ENCODE measurements at places on chromosomes 6 and 20.
A peak's percentile ranks its signal among the peaks of the same experiment; 100 is the strongest.

GRCh38 chr6:20068421-20068988 lies 143.8 kb downstream of the MBOAT1 start:
- DNase-seq: no peak

- DNase-seq: peak; percentile 32
These were observed 58.9 kb downstream of the GMDS start for GRCh38 chr6:2186516-2186915.

GRCh38 chr6:26065952-26066380 lies 21.3 kb upstream of the HFE start:
- DNase-seq: peak; percentile 49

DNA sequence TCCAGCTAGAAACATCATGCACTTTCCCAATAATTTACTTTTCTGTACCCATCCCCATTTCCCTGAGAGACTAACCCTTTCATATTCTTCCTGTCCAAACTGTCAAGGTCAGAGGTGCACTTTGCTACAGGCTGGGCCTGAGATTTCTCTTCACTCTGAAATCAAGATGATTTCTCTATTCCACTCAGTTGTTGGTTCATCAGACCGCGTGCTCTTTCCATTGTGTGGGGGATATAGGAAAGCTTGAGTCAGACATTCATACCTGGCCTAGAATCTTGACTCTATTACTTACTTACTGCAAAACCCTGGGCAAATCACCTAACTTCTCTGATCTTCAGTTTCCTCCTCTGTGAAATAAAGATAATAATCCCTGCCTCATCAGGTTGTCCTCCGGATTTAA lies 4.7 kb upstream of the ZDHHC14 start:
- no peak for DNase-seq

DNA sequence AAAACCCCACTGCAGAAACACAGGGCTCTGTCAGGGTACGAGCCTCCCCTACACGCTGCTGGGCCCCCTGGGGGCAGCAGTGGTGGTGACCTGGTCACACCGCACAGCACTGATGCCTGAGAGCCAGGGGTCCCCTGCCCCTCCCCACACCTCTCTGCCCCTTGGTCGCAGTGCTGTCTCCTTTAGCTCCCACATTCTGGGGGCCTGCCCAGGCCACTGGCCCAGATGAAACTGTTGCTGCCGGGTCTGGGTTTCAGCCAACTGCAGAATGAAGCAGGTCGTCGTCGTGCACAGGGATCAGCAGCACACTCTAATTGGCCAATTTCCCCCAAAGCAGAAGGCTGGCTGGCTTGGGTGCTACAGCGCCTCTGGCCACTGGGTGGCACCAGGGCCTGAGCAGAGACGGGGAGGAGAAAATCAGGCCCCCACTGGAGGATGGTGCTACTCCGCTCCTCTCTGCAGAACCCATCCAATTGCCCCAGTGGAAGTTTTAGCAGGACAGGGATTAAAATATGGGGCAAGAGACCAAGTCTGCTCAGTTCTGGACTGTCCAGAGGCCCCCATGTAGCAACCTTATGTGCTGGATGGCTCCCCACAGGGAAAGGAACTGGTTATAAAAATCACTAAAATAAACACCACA lies 26.1 kb downstream of the DIDO1 start:
- DNase-seq: peak; percentile 53

GRCh38 chr6:39829331-39829730 lies 37.2 kb downstream of the DAAM2 start:
- no peak for DNase-seq

DNA sequence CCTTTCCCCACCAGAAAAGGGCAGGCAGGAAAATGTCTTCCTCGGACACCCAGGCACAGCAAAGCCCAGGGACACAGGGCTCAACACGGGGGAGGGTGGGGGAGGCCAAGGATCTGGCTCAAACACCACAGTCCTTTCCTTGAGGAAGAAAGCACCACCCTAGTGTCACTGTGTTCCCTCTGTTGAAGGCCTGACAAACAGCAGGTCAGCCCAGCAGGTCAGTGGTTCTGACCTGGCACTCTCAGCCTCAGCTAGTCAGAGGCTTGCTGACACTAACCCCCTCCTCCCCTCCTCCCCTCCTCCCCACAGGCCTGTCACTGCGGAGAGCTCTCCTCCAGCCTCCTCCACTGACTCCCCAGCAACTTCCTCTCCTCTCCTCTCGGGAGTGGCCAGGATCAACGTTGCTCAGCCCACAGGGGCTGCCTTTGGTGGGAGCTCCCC lies 239.6 kb downstream of the LRFN2 start:
- no peak for DNase-seq

DNA sequence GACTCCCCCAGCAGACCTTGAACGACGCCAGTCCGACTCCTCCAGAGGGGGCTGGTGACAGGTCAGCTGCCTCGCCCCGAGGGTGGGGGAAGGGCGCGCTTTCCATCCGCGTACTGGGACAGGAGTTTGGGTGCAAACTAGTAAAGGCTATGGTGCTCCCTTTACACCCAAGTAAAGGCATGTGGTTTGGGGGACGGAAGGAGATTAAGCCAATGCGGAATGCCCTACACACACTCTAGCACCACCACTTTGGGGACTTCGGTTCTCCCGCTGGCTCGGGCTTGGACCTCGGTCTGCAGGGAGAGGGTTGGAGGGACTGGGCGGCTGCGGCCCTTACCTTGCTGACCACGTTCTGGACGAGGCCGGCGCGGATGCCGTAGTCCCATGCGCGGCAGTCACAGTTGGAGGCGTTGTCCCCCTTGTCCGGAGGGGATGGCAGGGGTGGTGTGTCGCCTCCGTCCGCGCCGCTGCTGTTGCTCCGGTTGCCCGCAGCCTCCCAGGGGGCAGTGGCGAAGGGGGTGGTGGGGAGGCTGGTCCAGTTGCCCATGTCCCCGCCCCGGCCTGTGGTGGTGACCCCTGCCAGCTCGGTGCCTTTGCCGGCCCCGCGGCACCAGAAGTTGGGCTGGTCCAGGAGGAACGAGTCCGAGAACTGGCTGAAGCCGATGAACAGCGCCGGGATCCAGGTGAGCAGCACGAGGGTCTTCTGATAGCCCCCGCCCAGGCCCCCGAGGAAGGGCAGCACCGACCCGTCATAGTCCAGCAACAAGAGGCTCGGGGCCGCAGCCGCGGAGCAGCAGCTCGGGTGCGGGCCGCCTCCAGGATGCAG lies 1.1 kb downstream of the SLC22A23 start:
- no peak for DNase-seq

Measured in T-helper 2 cell treated with Interferon-gamma antibody and Interleukin-4, amounts not matched to agents 5 μg/mL and 100 μg/mL, for 36 hours (primary cell).